ENCODE measurements at places on chromosomes 5 and 9.

GRCh38 chr5:130502702-130503101, 598.4 kb downstream of the CHSY3 start:
- DNase-seq, result no peak

- no peak for DNase-seq
Measured at GRCh38 chr5:171295299-171295698, 13.7 kb upstream of the TLX3 start.

GRCh38 chr5:63774939-63775338, 187.3 kb downstream of the HTR1A start:
- DNase-seq, result no peak

DNA sequence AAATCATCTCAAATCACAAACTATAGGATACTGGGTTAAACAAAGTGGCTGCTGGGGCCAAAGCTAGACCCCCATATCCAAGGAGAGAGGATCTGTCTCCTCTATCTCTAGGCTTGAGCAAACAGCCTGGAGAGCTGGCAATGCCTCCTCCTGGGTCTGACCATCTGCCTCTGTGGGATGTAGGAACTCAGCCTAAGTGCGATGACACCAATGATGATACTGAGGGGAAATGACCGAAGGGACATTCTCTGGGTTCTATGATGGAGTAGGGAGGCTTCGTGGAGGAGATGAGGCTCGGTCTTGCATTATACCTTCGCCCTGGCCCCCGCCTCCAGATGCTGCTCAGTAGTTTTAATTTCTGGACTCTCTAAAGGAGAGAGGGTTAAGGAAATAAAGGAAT, 9.3 kb upstream of the SPATA24 start:
- DNase-seq, result no peak

- no peak for DNase-seq
Measured at GRCh38 chr9:98823666-98824334, 16.3 kb downstream of the GALNT12 start.

GRCh38 chr5:98292496-98292895, 481.0 kb upstream of the RGMB start:
- DNase-seq, result no peak

DNA sequence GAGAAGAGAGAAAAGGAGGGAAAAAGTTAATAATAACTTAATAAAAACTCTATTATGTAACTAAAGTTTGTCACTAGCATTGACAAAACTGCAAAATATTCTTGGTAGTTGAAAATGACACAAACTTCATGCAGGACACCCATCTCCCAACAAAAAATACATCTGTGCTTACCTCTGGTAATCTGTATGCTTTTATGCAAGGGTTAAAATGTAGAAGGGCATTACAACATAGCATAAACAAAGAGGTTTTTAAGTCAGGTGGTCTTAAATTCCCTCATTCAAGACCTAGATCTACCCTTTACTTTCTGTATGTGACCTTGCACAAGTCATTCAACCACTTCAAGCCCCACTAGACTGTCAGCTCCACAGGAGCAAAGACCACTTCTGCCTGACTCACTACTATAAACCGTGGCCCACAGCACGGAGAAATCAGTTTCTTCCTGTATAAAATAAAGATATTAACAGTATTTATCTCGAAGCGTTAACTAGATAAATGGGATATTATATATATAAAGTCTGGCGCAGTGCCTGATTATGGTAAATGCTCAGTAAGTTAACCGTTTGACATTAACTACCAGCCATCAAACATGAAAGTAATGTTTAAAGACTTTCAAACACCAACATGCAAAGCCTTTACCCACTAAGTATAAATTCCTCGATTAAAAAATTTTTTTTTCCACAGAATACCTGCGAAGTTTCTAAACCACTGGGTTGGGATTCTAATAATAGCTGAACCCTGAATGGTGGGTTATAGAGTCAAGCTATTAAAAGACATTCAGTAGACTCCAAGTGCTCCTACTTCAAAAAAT, 2.0 kb downstream of the FBXL17 start:
- no peak for DNase-seq

DNA sequence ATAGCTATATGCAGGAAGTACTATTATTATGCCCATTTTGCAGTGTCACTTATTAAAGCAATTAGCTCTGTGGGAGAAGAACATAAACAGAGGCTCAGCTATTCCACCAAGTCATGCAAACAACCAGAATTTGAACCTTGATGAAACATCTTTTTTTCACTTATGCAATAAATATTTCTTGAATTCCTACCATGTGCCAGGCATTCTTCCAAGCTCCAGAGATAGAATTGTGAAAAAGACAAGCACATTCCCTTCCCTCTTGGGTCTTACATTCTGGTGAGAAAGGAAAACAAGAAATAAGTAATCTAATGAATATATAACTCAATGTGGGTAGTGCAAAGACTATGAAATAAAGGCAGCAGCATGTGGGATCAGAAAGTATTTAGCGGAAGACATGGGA, 32.1 kb upstream of the ADRB2 start:
- DNase-seq, result no peak

- no peak for DNase-seq
Measured at GRCh38 chr5:108303086-108303485, 78.8 kb downstream of the FBXL17 start.

- DNase-seq, result no peak
Measured at GRCh38 chr9:115291841-115292240, 173.9 kb upstream of the TNC start.

DNA sequence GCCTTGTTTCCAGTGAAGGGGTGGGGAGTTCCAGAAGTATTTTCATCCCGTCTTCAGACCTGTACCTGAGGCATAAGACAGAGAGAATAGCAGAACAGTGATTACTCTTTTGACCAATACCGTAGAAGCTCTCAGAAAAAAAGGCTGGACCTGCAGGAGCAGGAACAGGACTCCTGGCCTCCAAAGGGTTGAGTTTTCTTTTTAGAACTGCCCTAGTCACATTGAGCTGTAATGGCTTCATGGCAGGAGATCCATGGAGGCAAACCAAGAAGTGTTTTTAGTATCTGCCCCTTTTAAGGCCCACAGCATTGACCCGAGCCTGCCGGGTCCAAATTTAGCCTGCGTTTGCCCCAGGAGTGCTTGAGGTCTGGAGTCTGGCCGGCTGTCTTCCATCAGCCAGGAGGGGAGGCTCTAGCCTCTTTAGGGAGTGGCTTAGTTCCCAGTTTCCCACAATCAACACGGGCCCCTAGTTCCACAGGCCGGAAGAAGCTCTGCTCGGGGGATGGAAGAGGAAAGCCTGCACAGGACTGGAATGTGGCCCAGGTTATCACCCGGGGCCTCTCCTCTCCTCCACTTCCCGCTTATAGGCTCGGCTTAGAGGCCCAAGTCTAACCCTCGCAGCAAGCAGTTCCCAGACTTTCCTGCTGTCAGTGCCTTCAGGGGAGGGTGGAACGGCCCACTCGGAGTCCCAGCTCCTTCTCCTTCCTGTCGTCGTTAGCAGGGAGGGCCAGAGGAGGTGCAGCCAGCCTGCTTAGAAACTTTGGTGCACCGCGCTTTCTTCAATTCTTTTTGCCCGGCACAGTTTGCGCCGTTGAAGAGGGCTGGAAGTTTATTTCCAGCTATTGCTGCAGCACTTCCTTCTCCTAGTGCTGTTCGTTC, 80.7 kb downstream of the C9orf152 start:
- no peak for DNase-seq

DNA sequence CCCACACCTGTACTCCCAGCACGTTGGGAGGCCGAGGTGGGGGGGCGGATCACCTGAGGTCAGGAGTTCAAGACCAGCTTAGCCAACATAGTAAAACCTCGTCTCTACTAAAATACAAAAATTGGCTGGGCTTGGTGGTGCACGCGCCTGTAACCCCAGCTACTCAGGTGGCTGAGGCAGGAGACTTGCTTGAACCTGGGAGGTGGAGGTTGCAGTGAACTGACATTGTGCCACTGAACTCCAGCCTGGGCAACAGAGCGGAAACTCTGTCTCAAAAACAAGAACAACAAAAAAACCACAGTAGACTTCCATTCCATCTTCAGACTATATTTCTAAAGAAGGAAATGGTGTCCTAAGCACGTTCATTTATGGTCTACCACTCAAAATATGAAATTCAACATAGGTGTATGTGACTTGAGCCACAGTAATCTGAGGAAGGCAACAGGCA, 14.2 kb upstream of the SERINC5 start:
- DNase-seq, result no peak

- no peak for DNase-seq
Measured at GRCh38 chr9:90988318-90988717, 186.7 kb downstream of the SYK start.

DNA sequence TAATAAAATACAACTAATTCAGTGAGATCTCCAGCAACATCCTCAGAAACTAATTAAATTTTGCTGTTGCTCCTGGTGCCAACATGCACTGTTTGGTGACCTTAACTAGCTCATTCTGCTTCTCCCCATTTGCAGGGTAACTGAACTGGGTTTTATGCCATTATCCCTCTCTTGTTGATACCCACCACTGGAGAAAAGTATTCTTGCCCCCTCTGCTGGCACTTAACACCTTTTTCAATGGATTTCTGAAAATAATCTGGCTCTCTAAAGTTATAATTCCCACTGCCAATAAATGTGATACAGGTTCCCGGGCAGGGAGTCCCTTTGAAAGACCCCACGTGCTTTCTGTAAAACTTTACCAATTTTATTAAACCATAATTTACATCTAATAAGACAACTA, 394.3 kb downstream of the OSTF1 start:
- no peak for DNase-seq

GRCh38 chr5:140235791-140236551, 61.0 kb downstream of the CYSTM1 start:
- no peak for DNase-seq

DNA sequence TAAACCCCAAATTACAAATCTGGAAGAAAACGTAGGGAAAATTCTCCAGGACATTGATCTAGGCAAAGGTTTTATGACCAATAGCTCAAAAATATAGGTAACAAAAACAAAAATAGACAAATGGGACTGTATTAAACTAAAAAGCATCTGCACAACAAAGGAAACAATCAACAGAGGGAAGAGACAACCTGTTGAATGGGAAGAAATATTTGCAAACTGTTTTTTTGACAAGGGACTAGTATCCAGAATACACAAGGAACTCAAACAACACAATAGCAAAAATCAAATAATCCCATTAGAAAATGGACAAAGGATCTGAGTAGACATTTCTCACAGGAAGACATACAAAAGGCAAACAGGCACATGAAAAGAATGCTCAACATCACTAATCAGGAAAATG, 386.3 kb downstream of the ENC1 start:
- DNase-seq, result no peak

- DNase-seq, result no peak
Measured at GRCh38 chr5:57855831-57856230, 373.2 kb upstream of the ACTBL2 start.

GRCh38 chr5:71597001-71597400, 9.9 kb downstream of the MCCC2 start:
- no peak for DNase-seq

DNA sequence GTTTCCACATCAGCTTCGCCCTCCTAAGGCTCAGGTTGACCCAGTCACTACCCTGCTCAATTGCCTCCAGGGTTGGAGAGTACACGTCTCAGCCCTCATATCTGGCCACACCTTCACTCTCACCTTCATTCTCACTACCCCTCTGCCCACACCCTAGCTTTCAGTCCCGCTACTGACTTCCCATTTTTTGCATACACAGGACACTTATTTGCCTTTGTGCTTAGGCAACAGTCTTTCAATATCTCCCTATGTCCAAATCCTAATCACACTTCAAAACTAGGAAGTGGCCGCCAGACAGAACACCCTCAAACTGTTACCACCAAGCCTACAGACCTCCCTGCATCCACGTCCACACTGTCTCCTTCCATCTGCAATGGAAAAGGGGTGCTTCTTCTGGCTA, 10.9 kb downstream of the MCTP1 start:
- DNase-seq, result no peak

- no peak for DNase-seq
Measured at GRCh38 chr5:167888393-167888792, 403.1 kb upstream of the WWC1 start.

DNA sequence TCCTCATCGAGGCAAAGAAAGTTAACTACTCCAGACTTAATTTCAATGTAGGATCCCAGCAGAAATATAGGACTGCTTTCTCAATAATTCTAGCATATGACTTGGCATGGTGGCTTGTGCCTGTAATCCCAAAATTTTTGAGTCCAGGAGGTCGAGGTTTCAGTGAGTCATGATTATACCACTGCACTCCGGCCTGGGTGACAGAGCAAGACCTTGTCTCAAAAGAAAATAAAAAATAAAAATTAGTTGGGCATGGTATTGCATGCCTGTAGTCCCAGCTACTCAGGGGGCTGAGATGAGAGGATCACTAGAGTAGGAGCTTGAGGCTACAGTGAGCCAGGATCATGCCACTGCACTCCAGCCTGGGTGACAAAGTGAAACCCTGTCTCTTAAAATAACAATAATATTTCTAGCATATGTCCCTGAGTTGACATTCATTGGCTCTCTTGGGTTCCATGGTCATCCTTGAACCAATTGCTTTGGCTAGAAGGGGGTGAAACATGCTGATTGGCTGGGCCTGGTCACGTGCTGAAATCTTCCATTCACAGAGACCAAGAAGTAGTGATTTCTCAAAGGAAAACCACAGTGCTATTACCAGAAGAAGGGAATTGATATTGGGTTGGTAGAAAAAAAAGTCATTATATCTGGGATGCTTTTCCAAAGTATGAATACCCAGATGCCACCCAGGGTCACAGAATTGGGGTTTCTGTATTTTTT, 31.6 kb upstream of the GARNL3 start:
- no peak for DNase-seq

DNA sequence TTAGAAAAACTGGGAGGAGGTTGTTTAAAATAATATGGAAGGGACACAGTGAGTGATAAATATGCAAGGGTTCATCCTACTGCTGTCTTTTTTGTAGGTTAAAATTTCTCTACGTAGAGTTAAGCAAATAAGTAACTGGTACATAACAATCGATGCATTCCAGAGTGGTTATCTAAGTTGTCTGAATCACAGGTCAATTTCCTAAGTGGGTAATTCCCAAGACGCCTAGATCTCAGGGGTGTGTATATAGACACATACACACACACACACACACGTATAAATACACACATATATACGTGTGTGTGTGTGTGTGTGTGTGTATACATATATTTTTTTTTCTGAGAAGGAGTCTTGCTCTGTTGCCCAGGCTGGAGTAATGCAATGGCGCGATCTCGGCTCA, 22.3 kb downstream of the CAAP1 start:
- DNase-seq, result no peak

DNA sequence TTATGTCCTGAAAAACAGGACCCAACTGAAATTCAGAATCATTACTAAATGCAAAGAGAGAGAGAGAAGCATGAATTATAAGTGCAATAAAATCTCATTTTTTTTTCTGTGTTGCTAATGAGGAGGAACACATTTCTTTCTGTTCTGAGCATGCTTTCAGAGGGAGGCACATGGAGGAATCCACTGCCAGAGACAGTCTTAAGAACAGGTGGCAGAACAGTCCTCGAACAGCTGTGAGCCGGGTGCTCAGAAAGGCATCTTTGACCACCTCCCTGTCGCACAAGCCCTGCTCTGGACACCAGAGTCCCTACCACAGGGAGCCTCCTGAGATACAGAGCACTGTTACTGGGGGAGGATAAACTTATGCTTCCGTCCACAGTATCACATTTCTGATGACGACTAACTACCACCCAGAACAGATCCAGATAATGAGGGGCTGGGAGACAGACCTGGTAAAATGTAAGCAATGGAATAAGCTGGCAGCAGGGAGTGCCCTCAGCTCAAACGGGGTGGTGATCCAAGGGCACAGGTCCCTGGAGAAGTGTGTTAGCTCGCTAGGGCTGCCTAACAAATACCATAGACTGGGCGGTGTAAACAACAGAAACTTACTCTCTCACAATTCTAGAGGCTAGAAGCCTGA, 134.0 kb downstream of the SLC1A3 start:
- DNase-seq, result no peak

GRCh38 chr5:5285906-5286305, 136.6 kb upstream of the ICE1 start:
- no peak for DNase-seq
